Right cardiac atrium (tissue), 5 donors: ENCODE measurements at places on chromosomes 6 and 20. TPM values are rescaled to one million over a fixed set of nuclear protein-coding genes. Genes with fewer than 3 reads are reported as not detected.

The EBF4 gene
- total RNA-seq = 10.5 TPM

The NKAPL gene
- total RNA-seq = 6.1 TPM

The TRERF1 gene
- total RNA-seq = 2.1 TPM

The TSBP1 gene
- not detected for total RNA-seq

The ENPP1 gene
- 2.6 TPM for total RNA-seq

The MPIG6B gene
- not detected for total RNA-seq

The SERPINB1 gene
- 36.5 TPM for total RNA-seq

The HUS1B gene
- total RNA-seq = not detected

The CCN2 gene
- total RNA-seq = 35.8 TPM
